RWPE2 (cell line): ENCODE measurements at places on chromosomes 3 and 15.

- DNase-seq, result no peak
These were observed 37.9 kb downstream of the ADIPOQ start for GRCh38 chr3:186880406-186880805.

- no peak for DNase-seq
These were observed 253.0 kb downstream of the ARRDC4 start for GRCh38 chr15:98213346-98213979.

GRCh38 chr3:119279584-119280243 is 14.5 kb upstream of the ARHGAP31 start:
- DNase-seq, result no peak

DNA sequence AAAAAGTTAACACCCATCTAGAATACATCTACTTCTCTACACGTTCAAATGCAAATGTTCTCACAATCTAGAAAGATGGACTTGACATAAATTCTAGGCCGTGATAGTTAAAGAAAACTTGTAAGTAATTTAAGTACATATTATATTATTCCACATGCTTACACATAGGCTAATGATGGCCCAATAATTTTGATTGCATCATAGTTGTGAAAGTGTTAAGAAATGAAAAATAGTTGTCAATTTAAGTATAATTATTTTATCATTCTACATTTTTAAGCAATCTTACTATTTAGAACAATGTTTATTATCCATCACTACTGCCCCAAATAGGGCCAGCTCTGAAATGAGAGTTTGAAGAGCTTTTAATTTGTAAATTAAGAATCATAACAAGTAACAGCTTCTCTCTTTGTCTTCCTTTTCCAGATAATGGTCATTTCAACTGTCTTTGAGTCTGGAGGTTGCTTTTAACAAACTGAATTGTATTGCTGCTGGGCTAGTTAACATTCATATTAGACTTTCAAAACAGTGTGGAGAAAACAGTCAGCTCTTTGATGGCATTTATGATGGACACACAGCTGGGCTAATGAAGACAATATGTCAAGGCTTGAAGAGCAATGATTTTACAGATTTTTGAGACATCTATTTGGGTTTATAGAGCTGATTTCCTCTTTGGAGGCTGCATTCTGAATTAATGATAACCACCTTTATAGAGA is 246.1 kb upstream of the KCNH8 start:
- DNase-seq, result no peak

GRCh38 chr3:59774634-59775033 is 724.8 kb upstream of the CFAP20DC start:
- no peak for DNase-seq

- no peak for DNase-seq
These were observed 486.8 kb downstream of the MAGI1 start for GRCh38 chr3:65551945-65552344.

GRCh38 chr3:66253790-66254620 is 33.2 kb downstream of the SLC25A26 start:
- DNase-seq, result no peak

GRCh38 chr3:46708401-46709156 is 7.4 kb downstream of the TMIE start:
- peak; percentile 23 for DNase-seq

GRCh38 chr3:107699682-107700081 is 176.9 kb downstream of the BBX start:
- DNase-seq, result no peak

DNA sequence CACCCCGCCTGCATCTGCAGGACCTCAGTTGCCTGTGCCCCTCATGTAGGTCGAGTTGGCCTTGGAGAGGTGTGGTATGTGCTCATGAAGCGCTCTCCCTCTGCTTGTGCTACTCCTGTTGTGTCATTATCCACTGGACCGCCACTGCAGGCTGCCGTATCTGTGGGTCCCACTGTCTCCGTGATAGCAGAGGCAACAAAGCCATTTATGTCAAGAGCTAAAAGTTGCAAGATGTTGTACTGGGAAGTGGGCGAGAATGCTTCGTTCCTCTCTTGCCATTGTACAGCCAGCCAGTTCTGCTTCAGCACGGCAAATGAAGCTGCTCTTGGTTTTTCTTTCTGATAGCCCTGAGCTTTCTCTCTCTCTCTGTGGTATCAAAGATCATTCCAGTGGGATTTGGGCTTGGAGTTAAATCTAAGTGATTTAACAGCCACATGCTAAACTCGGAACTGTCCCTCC is 89.0 kb downstream of the TMEM212 start:
- DNase-seq, result no peak

DNA sequence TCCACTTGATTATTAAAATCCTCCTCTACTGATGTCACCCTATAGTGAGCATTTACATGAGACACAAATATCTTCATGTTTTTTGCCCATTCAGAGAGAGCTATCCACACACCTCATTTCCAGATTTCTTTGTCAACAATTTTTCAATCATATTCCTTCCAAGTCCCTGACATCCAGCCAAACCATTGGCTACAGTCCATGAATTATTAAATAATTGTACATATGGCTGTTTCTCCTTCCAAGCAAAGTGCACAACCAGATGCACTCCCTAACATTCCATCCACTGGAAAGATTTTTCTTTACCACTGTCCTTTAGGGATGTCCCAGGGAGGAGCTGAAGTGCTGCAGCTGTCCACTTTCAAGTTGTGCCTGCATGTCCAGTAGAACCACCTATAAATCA is 328.0 kb upstream of the MDFIC2 start:
- no peak for DNase-seq

- DNase-seq, result no peak
These were observed 29.4 kb upstream of the GUCA1C start for GRCh38 chr3:108983051-108983450.

- DNase-seq, result peak; percentile 50
These were observed 5.5 kb downstream of the MELTF start for GRCh38 chr3:197023998-197024651.

DNA sequence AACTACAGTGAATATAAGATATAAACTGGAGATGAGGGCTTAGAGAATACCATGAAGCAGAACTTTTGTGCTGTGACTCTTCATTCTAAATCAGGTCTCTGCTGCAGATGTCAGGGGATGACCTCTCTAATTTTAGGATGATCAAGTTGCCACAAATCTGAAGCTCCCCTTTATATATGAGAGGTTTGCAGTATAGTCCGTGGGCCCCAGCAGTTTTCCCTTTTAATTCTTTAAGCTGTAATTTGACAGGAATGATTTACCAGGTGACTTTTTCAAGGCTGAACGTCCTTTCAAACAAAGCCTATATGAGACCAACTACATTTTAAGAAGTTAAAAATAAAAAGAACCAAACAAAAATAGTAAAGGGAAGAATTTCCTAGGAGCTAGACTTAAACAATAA is 4.9 kb upstream of the PLOD2 start:
- no peak for DNase-seq

GRCh38 chr15:38176155-38176554 is 76.5 kb upstream of the SPRED1 start:
- no peak for DNase-seq

- DNase-seq, result no peak
These were observed 39.2 kb downstream of the DUT start for GRCh38 chr15:48370460-48370859.

DNA sequence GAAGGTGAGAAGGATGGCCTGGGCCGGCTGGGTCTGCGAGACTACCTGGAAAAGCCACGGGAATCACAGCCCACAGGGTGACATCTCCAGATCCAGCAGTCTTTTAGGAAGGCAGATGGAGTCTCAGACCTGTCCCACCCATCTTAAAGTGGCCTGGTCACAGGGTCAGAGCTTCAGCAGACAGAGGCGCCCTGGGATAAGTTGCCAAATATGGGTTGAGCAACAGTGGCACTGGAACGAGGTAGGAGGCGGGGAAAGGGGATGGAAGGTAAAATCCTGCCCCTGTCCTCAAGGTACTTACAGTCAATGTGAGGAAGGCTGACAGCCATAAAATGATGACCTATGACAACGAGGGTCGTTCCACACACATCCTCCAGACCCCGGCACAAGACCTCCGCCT is 80.7 kb downstream of the LIPC start:
- DNase-seq, result no peak

DNA sequence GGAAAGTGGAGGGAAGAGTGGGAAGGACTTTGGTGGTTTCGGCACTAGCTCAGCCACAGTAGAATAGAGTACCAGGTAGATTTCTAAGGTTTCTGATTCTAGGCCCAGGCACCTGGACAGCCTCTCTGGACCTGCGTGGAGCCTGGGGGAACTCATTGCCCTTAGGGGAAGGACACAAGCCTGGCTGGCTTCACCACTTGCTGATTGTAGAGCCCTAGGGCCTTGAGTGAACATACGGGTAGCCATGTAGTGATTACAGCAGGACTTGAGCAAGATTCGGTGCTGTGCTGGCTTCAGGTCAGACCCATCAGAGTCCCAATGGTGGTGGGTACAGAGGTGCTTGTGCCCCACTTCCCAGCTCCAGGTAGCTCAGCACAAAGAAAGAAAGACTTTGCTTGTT is 47.0 kb downstream of the FAM81A start:
- DNase-seq, result no peak

DNA sequence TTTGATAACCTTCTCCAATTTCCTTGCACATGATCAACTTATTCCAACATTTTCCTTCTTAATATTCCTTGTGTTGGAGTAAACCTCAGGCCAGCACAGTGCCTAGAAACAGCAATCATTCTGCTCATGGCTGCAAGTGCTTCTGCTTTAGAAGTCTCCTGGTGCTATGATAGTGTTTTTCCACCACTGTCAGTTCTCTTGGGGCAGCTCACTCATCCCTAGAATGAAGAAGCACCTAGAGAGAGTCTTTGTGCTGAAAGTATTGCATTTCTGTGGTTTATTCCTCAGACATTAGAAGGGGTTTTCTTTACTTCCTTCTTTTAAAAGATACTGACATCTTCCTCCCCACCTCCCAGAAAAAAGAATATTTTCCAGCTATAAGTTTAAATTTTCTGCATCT is 183.5 kb downstream of the RYR3 start:
- no peak for DNase-seq

- DNase-seq, result no peak
These were observed at the start of gene TMEM266 for GRCh38 chr15:76059320-76060117. TSS of gene TMEM266 (plus strand) at chr15:76059985. CDS start at chr15:76134264, 74,279 bp downstream.

GRCh38 chr3:146161663-146162002 is 649 bp upstream of the PLOD2 start:
- no peak for DNase-seq

GRCh38 chr3:26623419-26624208 is 1.0 kb downstream of the LRRC3B start:
- DNase-seq, result no peak

DNA sequence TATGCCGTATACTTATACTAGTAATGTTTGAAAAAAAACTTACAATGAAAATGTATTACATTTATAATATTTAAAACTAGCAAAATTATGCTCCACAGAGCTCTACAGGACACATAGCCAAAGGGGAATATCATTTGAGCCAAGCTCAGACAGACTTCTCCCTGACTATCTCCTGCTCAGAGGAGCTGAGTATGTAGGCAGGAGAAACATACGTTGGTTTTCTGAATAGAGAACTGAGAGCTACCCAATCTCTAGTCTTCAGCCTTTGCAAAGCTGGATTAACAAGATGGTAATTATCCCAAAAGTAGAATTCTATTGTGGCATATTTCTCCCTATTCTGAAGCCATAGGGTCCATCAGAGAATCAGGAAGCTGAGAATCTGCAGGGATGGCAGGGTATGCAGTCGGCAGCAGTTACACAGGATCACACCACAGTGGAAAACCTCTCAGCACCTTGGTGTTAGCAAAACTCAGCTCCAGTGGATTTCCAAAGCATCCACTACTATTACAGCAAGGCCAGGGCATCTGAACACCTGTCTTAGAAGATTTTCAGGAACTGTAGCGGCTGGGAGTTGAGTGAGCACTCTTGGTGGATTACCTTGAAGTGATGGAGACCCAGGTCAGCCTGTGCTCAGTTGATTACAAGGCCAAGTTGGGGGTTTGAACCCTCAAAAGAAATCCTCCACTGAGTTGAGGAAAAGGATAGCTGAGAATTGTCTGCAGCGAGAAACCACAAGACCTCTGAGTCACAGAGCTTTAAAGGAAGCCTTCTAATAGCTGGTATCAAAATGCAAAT is 30.1 kb downstream of the GPR15 start:
- no peak for DNase-seq

DNA sequence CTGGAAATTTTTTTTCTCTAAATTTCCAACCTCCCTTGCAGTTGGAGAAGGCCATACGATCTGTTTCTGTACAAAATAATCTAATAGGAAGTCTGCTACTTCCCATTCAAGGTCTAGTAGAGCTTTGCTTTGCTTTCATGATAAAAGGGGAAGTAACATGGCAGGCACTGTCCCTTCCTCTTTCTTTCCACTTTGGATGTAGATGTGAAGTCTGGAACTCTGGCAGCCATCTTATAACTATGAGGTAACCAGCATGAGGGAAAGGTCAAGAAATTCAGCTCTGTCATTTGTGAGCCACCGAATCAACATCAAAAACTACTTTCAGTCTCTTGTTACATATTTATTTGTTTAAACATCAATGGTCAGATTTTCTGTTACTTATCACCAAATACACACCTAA is 156.3 kb downstream of the MTHFS start:
- no peak for DNase-seq

GRCh38 chr3:153171918-153172317 is 9.9 kb downstream of the RAP2B start:
- no peak for DNase-seq

GRCh38 chr3:51371943-51372557 is 13.0 kb upstream of the MANF start:
- DNase-seq, result peak; percentile 18

DNA sequence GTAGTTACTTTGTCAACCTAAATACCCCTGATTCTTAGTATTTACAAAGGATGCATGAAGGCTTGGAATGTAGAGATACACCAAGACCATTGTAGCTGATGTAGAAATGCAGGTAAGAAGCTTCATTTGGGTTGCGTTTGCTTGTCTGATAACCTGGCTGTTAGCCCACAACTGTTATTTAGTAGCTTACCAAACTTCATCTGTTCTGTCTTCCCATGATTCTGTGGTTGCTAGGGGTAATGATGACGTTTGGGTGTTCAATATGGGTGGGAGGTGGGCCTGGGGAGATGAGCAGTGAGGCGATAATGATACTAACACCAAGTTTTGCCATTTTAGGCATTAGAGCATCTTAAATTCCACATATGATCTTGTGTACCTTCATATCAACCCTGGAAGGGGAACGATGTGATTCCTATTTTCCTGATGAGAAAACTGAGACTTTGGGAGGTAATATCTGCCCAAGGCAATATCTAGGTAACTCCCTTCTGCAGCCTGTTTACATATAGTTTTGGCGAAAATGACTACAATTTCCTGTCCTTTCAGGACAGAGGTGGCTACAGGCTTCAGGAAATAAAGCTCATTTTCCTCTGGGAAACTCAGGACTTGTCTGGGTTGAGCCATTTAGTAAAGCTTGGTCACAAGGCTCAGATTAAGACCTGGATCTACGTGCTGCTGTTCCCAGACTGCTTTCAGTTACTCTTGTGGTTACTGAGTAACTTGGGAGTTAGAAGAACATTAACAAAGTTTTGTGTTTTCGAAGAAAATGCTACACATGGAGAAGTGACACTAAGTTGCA is 26.8 kb downstream of the FNDC3B start:
- DNase-seq, result no peak

- no peak for DNase-seq
These were observed 66.6 kb downstream of the P3H2 start for GRCh38 chr3:190053919-190054672.

GRCh38 chr3:50378024-50378423 is 18.7 kb upstream of the TMEM115 start:
- no peak for DNase-seq
